ENCODE measurements at places on chromosomes 1 and 21. TPM values are rescaled to one million over a fixed set of nuclear protein-coding genes. Genes with fewer than 3 reads are reported as not detected.

DNA sequence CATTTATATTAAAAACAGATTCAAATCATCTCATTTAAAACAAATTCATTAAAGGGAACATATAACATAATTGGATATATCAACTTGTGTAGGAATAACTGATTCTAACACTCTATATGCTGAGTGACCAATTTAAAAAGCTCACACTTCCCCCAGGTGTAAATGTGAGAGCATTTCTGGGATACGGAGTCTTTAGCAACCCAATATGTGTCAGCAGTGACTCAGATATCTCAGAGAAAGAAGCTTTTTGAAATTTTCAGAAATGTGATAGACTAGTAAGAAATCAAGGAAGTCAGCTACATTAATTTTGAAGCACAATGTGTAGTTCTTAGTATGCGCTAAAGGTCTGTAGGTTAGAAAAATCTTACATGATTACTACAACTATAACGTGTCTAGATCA, 87.9 kb upstream of the SERTAD4 start:
- DNase-seq: no peak

DNA sequence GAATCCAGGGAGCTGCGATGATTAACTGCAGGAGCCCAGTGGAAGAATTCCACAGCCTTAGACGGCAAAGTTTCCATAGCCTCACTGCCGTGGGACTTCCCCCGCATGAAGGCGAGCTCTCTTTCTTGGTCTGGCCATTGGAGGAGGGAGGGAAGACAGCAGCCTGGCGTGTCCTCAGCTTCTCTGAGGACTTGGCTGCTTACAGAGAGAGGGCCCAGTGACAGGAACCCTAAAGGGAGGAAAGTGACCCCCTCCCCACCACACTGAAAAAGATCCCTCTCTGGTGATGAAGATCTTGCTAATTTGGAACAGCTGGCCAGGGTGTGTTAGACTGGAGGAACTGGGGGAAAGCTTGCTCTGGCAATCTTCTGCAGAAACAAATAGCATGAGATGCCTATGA, 41.0 kb downstream of the ATP2B4 start:
- no peak for DNase-seq

DNA sequence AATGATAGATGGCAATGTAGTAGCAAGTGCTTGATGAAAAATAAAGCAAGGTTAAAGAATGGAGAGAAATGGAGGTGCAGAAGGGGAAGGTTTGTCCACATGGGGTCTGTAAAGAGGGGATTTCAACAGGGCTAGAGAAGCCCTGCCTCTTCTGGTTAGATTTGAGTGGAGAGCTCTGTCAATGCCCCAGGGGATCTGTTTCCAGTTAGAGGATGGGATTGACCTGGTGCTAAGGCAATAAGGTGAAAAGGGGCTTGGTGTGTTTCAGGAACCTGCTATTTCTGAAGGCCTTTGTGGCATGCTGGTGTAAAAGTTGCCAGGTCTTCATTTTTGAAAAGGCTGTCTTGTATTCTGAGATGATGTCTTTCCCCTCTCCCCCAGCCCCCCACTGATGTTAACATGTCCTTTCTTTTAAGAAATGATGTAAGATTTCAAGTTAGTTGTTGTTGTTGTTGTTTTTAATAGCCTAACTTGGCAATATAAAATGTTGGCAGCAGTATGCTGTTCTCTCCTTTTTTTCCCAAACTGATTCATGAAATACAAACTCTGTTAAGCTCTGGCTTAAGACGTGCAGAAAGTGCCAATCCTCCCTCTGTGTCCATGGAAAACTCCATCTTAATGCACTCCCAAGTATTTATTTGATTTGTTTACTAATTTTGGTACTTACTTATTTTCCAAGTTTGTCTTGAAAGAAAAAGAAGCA, 370.3 kb upstream of the ADGRL2 start:
- DNase-seq: no peak

DNA sequence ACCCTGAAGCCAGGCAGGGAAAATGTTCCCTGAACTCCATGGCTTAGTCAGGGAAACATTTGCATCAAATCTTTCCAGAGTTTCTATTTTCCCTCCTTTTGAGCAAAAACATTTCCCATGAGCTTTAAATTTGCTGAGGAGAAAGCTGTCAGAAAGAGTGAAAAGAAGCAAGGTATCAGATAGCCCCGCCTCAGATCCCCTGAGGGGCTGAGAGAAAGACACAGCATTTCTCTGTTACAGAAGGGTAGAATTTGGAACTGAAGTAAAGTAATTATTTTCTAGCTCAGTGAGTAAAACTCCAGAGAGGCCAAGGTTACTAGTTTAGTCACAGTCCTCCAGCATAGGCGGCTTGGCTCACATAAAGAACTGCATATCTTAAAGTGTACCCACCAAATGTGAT, 10.6 kb downstream of the FMO1 start:
- no peak for DNase-seq

GRCh38 chr1:115925467-115925866, 50.8 kb upstream of the SLC22A15 start:
- no peak for DNase-seq

DNA sequence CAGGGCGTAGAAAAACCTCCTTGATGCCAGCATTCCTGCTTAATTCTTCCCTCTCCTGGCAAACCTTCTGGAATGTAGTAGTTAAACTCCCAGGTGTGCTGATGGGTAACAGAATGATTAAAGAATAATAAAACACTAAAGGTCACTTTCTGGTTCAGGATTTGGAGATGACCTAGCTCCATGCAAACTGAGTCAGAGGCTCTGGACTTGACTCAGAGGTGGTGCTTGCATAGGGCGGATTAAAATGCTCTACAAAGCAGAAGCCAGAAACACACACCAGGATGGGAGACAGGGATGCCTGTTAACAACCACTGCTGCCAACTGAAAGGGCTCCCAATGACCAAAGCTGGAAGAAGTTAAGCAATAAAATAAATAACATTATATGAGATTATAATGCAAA, 41.5 kb downstream of the KRTAP19-8 start:
- no peak for DNase-seq

- DNase-seq: no peak
Measured at GRCh38 chr1:16464917-16465625, 24.5 kb downstream of the NECAP2 start.

DNA sequence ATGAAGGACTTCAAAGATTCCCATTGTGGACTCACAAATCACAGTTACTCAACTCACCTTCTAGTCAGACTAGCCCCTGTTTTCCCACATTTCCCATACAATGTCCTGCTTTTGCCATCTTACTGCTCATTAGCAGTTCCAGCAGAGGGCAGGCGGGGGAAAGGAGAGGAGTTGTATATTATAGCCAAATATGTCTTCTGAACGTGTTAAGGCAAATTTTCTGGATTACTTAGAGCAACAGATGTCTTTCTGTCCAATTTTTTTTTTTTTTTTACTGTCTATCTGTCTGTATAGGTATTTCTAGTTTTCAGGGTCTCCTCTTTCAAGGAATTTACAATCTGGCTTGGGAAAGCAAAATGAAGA, 29.9 kb upstream of the DDAH1 start:
- DNase-seq: no peak

- no peak for DNase-seq
Measured at GRCh38 chr1:151838222-151839081, 1.2 kb downstream of the C2CD4D start.

- DNase-seq: no peak
Measured at GRCh38 chr21:34083357-34083756, 10.0 kb downstream of the MRPS6 start.

- DNase-seq: no peak
Measured at GRCh38 chr1:109840011-109840629, 70.5 kb upstream of the CSF1 start.

GRCh38 chr1:92367496-92367895, 68.6 kb downstream of the RPAP2 start:
- no peak for DNase-seq

DNA sequence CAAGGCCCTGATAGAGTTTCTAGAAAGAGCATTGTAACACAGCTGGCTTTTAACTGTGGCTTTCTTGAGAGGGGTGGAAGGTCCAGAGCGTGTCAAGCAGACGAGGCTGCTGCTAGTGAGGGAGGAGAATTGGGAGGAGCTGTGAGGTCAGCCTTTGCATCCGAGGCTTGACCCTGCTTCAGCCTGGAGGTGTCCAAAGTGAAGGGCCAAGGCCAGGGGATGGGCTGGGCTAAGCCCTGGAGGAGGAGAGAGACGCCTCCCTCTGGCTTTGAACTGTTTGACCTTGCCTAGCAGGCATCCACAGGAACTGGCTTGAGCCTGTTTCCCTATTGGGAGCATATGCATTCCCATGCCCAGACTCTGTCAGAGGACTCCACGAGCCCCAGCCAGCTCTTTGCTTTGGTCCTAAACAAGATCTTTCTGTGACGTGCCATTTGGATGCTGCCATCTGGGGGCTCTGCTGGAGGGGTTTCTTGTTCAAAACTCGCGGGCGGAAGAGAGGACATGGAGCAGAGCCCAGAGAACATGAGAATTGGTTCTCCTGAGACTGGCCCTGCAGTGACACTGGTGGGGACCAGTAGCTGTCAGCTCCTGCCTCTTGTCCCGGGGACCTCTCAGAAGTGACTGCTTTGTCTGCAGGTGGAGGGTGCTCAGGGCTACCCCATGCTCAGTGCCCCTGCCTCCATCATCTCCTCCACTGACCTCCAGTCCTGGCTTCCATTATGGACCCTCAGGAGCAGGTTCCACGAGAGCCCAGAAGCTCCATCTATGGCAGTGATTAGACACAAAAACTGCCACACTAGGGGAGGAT, 5.5 kb downstream of the ACTRT2 start:
- DNase-seq: no peak

DNA sequence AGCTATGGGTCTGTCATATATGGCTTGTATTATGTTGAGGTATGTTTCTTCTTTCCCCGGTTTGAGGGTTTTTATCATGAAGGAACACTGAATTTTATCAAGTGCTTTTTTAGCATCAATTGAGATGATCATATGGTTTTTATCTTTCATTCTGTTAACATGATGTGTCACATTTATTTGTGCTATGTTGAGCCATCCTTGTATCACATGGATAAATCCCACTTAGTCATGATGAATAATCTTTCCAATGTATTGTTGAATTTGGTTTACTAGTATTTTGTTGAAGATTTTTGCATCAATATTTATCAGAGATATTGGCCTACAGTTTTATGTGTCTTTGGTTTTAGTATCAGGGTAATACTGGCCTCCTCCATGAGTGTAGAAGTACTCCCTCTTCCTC, 61.7 kb downstream of the GPR137B start:
- DNase-seq: no peak

- DNase-seq: no peak
Measured at GRCh38 chr21:29989634-29990234, 49.9 kb upstream of the GRIK1 start.

DNA sequence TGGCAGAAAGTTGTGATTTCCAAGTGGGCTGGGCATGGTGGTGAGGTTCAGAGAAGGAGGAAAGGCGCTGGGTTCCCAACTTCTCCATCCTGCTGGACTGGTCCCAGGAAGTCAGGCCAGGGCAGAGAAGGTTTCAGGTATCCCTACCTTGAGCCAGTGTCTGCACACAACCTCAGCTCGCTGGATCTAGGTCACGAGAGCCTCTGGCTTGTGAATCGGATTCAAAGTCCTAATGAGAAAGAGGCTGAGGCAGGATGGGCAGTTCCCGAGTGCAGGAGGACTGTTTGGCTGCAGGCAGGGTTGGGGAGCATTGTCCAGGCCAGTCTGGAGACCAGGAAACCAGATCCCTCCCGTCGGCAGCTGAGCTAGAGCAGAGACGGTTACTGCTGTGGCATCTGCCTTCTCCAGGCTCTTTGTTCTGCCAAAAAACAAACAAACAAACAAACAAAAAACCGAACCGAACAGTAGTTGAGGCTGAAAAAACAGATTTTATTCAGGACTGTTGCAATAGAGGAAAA, 19.5 kb upstream of the IGSF21 start:
- DNase-seq: no peak

DNA sequence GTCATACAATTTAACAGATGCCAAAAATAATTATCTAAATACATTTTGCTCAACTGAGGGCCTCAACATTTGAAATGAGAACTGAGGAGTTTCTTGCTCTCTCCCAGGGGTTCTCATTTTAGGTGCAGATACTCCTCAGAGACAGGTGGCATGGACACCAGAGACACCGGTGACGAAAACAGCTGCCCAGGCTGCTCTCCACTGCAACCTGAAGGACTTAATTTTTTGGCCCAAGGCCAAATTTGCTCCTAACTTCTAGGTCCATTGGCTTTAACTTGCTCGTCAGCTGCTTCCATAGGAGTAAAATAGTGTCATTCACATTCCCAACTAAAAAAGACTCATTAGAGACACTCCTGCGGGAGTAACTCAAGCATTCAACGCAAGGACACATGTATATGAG, 87.0 kb downstream of the NRIP1 start:
- no peak for DNase-seq

DNA sequence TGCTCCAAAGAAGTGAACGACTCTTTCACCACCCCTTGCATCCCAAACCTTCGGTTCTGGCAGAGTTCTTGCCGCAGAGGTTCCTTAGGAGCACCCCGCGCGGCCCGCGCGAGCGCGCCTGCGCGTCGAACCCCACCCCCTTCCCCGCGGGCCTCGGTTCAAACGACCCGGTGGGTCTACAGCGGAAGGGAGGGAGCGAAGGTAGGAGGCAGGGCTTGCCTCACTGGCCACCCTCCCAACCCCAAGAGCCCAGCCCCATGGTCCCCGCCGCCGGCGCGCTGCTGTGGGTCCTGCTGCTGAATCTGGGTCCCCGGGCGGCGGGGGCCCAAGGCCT, at the start of gene C1orf56:
C1orf56 (plus strand) TSS at position 161 of the 334 bp plus-strand sequence; CDS start at position 258, 97 bp downstream.
- DNase-seq: peak; percentile 53

DNA sequence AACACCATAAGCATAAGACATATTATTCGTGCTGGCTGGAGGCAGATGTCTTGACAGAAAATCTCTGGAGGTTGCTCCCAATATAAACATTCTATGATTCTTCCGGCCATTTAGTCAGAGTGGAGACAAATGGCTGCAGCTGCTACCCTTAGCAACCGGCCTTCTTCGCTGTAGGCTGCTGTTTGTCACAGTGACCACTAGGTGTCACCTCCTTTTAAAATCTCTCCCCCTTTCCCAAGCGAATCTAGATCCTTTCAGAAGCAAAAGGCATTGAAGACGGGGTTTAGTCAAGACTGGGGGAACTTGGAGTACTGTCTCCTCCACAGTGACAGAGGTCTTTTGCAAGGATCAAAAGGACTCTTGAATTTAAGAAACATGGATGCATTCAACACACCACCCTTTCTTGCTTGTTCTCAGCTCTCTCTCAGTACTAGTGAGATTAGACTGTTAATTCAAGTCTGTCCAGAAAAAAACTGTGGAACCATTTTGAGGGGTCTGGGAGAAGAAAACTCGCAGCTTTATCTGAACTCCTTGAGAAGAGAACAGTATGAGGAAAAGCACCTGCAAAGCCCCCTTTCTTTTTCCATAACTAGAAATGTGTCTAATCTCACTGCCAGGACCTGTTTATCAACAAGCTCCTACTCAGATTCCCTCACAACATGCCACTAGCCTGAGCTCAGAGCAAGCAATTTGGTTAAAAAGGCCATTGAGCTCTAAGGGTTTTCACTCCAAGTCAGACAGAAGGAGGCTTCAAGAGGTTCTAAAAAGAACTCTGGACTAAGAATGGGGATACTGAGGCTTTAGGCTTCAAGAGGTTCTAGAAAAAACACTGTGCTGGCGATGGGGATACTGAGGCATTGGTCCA, 408.3 kb upstream of the PLXNA2 start:
- DNase-seq: peak; percentile 31

The CBR3 gene
- 11.3 TPM for total RNA-seq

The ITGB2 gene
- total RNA-seq: 169 TPM

The KCNE1 gene
- 0.27 TPM for total RNA-seq

The UMODL1 gene
- 2.4 TPM for total RNA-seq

The PCNX2 gene
- 28.8 TPM for total RNA-seq

The XCL2 gene
- total RNA-seq: not detected

The ADORA1 gene
- total RNA-seq: not detected
